ENCODE measurements at places on chromosomes 7 and 10.
A peak's percentile ranks its signal among the peaks of the same experiment; 100 is the strongest.

GRCh38 chr10:22740180-22740579, 25.8 kb upstream of the PIP4K2A start:
- no peak for DNase-seq

GRCh38 chr10:98302741-98303365, 34.9 kb upstream of the LOXL4 start:
- no peak for DNase-seq

GRCh38 chr10:11149807-11150141, 132.1 kb downstream of the CELF2 start:
- DNase-seq: no peak

GRCh38 chr7:7219216-7219615, 36.9 kb downstream of the C1GALT1 start:
- no peak for DNase-seq

DNA sequence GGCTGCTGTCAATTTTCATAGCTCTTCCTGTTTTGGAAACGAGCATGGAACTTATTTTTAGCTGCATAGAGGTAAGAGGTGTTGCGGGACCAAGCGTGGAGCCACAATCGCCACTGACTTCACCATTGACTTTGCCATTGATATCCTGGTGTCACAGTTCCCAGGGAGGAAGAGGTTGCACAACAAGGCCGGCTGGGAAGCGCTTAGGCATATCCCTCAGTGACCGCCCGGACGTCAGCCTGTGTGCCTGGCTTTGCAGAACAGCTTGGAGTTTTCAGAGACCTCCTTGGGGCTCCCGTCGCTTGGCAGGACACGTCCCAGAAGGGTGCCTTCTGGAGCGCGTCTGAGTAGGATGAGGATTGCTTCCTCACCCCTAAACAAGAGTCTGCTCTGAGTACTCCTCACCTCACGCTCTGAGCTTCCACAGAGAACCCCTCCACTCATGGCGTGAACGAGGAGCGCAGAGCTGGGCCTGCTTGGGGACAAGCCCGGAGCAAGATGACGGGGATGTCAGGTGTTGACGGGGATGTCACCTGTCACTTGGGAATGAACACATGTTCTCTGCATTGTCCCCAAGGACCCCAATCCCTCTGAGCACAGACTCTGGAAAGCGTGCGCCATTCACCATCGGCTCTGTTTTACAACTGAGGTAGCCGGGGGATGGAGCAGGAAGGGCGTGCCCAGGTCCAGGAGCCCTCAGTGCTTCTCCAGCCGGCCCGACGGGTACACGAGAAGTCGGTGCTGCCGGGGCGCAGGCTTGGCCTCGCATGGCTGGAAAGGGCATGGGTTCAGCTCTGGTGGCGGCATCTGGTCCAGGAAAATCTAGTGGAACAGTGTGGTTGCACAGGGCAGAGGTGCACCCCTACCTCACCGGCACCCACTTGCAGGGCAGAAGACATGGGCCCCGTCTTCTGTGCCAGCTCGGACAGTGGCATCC, 192.3 kb upstream of the SHH start:
- no peak for DNase-seq

- no peak for DNase-seq
Observed at GRCh38 chr7:51310131-51310583, 6.5 kb downstream of the COBL start.

DNA sequence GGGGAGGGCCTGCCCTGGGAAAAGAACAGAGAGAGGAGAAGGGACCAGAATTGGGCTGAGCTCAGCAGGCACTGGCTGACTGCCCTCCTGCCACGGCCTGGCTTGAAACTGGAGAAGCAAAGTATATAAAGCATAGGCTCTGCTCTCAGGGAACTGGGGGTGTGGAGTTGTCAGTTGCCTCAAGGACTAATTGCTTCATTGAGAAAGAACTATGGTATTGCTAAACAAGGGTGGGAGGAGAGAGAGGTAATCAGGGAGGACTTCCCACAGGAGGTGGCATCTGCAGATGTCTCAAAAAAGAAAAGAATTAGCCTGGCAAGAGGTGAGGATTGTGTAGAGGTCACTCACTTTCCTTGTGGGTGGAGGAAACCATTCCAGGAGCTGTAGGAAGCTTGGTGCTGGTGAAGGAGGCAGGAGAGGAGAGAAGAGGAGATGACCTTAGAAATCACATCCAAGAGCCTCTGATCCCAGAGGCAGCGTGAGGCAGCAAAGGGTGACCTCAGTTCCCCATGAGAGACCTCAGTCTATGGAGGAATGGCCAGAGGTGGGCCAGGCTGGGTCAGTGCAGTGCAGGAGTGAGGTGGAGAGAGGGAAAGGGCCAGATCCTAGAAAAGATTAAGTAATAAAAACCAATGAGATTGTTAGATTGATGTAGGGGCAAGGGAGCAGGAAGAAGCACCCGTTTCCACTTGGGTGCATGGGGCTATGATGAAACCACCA, 2.4 kb downstream of the PILRB start:
- DNase-seq: no peak

- DNase-seq: no peak
Observed at GRCh38 chr7:24192053-24192452, 91.9 kb upstream of the NPY start.

DNA sequence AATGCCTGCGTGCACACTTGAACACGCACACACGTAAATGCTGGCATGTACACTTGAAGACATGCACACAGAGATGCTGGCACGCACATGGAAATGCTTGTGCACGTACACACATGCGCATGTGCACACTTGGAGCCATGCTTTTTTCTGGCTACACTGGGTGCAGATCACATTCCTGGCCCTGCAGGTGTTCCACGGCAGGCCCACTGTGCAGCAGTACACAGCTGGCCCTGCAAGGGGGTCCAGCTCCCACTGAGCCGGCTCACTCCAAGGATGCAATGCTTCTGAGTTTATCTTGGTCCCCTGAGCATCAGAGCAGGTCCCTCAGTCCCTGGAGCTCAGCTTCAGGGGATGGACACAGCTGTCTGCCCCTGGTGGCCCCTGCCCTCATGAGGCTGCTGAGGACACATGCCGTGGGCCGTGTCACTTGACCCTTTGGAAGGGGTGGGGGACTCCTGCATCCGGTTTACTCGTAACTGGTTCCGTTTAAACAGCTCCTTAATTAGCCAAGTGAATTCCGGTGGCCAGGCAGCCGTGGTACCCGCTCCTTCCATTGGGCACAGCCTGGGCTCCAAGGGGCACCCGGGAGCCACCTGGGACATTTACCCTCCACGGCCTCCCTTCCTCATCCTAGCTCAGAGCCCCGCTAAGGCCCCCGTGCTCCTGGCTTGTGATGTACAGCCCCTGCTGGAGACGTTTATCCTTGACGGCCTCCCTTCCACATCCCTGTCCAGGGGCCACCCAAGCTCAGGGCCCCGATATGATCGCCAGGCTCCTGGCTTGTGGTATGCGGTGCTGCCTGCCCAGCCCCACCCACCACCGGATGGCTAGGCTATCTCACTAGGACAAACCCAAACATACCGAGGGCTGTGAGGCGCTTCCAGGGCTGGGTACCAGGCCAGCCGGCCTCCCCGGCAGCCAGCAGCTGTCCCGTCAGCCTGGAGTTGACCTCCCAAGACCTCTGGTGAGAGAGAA, 39.5 kb upstream of the DPYSL4 start:
- DNase-seq: peak; percentile 3

DNA sequence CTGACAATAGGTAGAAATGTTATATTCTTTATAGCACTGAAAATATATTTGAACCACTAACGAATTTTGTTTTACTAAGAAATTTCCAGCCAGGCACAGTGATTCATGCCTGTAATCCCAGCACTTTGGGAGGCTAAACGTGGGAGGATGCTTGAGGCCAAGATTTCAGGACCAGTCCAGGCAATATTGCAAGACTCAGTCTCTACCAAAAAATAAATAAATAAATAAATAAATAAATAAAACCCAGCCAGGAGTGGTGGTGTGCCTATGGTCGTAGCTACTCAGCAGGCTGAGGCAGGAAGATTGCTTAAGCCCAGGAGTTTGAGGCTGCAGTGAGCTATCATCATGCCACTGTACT, 39.8 kb downstream of the PIP4K2A start:
- DNase-seq: no peak

DNA sequence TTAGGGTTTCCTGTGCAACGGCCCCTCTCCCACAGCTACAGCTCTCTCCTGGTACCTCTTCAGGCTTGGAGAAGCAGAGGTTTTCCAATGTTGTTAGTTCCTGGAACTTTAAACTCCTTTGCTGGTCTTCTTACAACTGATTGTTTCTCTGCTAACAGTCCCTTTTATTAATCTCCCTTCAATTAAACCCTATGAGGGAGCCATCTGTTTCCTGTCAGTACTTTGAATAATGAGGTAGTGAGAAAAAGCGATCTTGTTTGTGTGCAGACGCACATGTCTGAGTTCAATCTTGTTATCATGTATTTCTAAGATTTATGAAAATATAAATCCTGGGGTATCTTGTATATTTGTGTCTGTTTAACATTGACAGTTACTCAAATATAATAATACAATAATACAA, 102.4 kb downstream of the MDFIC start:
- no peak for DNase-seq

- no peak for DNase-seq
Observed at GRCh38 chr10:124654686-124655085, 89.5 kb downstream of the FAM53B start.

- no peak for DNase-seq
Observed at GRCh38 chr7:47327698-47328391, 254.1 kb downstream of the TNS3 start.

GRCh38 chr7:106659963-106660861, 746 bp downstream of the CCDC71L start:
- DNase-seq: peak; percentile 92

DNA sequence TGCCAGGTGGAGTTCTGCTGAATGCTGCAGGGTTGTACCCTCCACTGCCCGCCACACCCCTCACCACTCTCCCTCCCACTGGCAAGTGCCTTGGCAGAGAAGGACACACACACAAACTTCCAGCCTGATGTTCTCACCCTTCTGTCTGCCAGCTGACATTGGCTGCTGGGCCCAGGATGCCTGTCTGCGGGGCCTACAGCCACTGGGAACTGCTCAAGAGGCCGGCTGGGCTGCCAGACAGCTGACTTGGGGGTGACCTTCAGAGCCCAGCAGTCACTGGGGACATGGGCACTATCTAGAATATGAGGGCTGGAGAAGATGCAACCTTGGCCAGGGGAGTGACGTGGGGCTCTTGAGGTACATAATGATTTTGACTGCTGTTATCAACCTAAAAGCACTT, 157.1 kb downstream of the SH3PXD2A start:
- DNase-seq: no peak

- peak; percentile 18 for DNase-seq
Observed at GRCh38 chr7:28041508-28042314, 138.9 kb downstream of the JAZF1 start.

DNA sequence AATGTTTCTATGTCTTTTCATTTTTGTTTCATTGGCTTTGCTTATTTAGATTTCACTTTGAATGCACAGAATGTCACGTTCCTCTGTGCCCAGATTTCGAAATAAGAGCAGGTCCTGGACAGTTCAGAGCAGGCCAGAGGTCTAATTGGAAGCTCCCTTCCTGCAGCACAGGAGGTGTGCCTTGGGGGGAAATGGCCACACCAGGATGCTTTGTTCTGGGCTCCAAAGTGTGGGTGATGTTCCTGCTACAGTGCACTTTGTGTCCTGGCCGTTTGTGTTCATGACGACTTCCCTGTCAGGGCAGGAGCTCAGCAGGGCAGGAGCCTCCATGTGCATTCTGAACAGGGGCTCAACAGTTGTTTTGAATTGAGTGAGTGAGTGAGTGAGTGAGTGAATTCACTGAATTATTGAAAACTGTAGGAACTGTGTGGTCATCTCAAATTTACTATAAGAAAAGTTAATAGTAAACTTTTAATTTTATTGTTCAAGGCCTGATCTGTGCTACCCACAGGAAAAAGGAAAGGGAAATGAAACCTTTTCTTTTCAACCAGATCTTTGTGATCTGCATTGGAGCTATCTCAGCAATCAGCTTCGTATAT, 109.5 kb upstream of the GJD4 start:
- DNase-seq: no peak

DNA sequence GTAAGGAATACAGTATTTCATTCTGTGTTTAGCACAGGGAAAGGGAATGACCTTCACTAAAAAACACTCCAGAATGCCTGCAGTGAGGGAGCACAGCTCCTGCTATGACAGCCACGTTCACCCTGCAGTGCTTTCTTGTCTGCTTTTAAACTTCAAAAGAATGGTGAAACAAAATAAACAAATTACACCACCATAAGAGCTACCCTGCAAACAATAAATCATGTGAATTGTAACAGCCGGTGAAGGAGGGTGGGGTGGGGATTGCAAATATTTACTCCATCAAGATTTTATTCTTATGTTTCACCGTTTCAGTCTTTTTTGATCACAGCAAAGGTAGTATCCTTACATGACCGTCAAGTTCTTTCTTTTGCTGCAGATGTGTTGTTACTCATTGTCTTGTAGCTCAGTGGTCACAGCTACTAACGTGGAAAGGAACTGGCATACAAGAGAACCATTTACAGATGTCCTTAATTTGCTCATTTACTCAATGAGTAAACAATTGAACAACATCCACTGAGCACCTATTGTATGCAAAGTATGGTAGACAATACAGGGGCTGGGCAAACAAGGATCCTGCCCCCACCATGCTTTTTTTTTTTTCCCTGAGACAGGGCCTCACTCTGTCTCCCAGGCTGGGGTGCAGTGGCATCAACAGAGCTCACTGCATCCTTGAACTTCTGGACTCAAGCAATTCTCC, 4.1 kb upstream of the CHN2 start:
- DNase-seq: no peak

DNA sequence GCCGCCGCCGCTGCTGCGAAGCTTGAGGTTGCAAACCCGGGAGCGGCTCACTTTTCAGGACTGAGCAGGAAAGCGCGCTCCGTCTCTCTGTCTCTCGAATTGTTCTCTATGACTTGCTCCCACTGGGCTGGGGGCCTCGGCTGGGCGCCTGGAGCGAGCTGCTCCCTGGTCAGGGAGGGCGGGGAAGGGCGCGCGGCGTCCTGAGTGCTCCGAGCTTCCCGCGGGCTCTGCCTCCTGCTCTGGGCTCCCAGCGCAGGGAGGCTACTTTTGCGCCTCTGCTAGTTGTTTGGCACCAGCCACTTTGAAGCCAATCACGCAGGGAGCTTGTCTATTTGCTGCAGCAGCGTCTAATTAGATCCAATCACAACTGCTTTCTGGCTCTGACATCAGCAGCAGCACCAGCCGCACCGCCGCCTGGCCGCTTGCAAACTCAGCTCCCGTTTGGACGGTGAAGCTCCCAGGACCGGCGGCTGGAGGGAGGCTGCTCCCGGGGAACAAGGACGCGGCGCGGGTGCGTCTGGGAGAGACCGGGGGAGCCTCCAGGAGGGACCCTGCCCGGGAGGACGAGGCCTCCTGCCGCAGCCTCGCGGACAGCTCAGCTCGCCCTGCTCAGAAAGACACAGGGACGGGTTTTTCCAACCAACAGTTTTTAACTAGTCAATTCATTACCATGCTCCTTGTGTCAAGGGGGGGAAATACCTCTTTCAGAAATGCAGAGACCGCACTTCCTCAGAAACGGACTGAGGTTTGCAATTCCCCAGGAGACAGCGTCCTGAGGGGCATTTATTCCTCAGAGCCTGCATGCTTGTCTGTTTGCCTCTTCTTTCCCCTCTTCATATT, at the start of gene ADARB2:
Gene ADARB2, minus strand, starts transcription at position 304 of the 840 bp plus-strand sequence.
- peak; percentile 51 for DNase-seq

DNA sequence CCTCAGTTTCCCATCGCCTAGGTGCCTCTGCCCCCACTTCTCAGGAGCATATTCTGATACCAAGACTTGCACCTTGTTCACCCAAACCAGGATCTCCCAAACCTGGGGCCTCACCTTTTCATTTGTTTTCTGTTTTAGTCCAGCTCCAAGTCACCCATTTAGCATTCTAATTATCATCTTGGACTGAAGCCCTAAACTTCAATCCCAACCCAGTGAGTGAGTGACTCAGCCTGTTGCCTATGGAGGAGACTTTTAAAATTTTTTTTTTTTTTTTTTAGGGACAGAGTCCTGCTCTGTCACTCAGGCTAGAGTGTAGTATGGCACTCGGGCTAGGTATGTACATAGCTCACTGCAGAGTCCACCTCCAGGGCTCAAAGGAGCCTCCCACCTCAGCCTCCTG, 378.9 kb upstream of the AUTS2 start:
- no peak for DNase-seq
